ENCODE measurements at places on chromosomes 3 and 15.

DNA sequence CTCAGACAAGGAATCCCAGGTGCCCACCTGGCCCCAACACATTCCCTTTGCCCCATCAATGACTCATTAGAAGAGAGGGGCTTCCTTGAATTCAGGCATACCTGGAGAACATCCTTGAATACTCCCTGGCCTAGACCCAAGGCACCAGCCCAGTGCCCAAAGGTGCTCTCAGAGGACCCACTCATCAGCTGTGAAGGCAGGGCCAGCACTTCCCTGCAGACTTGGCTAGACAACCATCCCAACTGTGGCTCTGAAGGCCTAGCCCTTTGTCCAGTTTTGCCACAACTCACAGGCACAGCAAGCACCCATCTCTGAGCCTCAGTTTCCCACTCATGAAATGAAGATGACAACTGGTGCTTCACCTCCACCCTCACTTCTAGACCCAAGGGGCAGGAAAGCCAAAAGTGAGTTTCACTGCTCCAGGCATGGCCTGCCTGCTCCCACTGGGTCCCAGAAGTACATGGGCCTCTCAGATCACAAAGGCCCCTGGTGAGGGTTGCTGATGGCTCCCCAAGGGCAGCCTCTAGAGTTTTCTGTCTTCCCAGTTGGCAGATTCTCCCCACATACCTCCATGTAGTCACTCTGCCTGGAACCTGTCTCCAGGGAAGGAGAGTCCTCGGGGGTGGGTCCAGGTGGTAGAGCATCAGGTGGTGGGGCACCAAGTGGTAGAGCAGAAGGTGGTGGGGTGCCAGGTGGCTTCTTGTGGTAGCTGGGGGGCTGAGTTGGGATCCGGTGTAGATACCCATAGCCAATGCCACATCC, 7.5 kb downstream of the GORASP1 start:
- no peak for DNase-seq

DNA sequence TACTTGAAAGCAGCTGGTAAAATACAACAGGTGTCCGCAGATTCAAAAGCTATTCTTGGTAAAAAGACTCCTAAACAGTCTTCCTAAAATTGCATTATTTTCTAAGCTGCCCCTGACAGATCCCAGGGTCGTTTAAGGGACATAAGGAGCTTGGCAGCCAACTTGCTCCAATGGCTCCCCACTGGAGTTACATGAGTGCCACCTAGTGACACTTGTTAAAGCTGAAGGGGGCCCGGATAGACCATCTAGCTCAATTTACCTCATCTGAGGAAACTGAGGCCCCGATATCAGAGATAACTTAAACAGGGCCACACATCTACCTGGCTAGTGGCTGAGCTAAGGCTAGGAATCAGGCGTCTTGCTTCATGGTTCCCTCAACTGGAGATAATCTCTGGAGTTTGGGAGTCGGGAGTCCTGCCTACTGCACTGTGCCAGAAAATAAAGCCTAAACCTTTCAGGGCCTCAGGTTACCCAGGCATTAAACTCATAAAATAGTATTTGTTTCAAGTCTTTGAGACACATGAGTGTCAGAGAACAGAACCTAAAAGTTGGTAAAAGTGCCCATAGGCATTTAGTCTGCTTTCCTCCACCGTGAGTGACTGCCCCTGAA, 6.5 kb upstream of the TBC1D23 start:
- DNase-seq: peak; percentile 47

DNA sequence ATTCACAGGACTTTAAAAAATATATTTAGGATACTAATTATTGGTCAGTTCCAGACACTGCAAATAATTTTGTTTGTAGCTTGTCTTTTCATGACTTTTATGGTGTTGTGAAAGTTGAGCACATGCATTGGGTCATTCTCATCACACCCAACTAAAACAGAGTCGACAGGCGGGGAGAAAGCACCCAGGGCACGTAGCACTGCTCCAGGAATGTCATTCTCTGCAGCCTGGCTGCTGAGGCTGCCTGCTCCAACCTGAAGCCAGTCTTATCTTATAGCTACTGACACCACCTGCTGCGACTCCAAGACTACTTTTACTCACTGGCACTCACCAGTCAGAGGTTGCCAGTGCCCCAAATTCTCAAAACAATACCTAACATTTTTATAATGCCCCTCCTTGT, 56.9 kb downstream of the ACAD9 start:
- DNase-seq: no peak

GRCh38 chr3:137008976-137009375, 51.2 kb downstream of the IL20RB start:
- DNase-seq: no peak

GRCh38 chr3:31077021-31077601, 182.7 kb upstream of the GADL1 start:
- DNase-seq: no peak

- DNase-seq: no peak
These were observed 212.0 kb downstream of the FEZF2 start for GRCh38 chr3:62161371-62161770.

GRCh38 chr3:136819392-136819730, 435 bp downstream of the SLC35G2 start:
- no peak for DNase-seq

DNA sequence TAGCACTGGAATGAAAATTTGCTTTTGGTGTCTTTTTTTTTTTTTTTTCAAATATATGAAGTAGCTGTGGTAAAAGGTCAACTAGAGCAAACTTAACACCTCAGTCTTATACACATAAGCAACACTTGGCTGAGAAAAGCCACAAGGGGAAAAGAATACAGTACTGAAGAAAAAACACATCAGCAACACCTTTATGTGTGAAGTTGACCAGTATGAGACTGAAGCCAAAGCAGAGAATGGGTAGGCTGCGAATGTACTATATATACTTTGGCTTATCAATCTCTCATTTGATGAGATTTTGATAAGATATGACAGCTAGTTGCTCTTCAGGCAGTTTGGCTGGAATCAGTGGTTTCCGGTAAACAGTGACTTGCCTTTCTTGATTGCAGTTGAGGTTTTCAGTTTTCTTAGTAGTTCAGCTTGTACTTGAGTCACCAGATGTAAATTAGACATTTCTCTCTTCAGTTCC, 22.0 kb upstream of the ZCWPW2 start:
- DNase-seq: no peak

DNA sequence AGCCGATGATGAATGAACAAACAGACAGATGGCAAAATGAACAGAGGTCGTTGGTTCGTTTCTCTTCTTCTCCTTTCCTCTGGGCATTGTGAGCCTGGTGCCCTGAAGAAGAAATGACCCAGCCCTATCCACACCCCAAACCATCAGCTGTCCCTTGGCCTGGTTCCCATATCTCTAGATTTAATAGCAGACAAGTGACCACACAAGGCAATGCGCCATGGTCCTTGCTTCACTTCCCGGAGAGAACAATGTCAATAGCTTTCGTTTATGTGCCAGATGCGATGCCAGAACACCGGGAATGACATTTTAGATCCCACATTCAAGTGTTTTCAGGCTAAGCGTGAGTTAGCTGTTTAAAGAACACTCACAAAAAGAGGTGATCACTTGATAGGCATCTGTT, 17.7 kb downstream of the POC1A start:
- DNase-seq: no peak

DNA sequence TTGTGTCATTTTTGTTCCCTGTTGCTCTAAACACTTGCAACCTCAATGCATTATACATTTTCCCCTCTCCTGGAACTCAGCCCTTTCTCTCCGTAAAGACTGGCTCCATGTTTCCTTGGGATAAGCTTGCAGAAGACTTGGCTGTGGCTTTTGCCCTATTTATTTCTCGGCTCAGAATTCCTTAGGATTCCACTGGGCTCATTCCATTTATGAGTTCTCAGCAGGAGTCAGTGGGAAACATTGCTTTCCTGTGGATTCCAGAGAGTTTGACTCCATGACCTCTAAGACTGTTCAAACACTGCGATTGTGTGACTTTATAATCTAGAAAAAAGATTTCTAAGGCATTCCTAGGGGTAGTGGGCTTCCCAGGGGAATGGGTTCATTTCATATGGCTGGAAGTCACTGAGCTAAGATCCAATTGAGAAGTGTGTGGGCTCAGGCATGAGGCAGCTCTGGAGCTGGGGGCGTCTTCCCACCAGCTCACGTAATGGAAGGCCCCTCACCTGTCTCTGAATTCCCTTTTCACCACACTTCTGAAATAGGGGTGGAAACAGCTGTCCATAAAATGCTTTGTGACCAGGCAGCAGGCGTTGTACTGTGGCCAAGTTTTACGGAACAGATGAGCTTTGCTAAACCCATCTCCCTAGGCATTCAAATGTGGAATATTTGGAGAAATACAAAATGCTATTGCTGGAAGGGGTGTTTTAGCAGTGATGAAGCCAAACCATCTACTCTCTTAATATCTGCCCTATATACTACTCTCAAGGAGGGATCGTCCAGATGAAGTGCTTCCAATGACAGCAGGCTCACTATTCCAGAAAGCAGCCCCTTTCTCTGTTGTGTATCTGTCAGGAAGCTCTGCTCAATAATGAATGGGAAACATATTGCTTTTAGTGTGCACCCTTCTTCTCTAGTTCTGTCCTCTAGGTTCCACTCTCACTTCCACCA, 91.8 kb upstream of the BCL6 start:
- DNase-seq: no peak

DNA sequence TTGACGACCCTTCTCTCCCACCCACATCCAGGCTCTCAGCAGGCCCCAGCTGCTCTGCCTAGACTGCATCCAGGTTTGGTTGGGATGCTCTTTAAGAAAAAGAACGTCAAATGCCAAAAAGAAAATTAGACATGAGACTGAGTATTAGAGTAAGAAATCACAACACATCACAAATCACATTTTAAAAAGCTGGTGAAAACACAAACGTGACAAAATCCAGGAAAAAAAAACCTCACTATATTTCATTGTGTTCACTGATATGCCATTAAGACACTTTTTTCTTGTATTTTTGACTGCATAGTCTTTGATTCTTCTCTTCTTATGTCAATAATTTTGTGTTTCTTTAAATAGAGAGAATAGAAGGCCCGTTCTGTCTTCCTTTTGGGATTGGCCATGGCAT, 243.7 kb downstream of the TLE3 start:
- DNase-seq: no peak

GRCh38 chr3:32399030-32399620, 7.5 kb downstream of the CMTM7 start:
- peak; percentile 25 for DNase-seq

DNA sequence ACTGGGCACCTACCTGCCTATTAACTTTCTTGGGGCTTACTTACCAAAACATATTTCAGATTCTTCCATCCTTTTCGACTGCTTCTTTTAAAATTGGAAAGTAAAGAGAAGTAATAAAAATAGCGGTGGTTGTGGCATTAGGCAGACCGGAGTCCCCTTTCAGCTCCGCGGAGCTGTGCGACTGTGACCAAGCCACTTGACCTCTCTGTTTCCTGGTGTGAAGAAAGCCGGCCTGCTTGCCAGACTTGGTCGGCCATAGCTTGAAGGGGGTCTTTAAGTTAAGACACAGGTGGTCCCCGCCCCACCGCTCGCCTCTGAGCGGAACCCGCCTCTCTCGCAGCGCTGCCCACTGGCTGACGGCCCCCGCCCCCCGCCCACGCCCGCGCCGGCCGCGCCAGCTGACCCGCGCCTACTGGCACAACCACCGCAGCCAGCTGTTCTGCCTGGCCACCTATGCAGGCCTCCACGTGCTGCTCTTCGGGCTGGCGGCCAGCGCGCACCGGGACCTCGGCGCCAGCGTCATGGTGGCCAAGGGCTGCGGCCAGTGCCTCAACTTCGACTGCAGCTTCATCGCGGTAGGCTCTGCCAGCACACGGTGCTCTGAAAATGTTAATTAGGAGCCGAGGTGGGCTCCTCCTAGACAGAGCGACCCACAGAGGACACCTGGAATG, 18.3 kb downstream of the NOX5 start:
- no peak for DNase-seq

DNA sequence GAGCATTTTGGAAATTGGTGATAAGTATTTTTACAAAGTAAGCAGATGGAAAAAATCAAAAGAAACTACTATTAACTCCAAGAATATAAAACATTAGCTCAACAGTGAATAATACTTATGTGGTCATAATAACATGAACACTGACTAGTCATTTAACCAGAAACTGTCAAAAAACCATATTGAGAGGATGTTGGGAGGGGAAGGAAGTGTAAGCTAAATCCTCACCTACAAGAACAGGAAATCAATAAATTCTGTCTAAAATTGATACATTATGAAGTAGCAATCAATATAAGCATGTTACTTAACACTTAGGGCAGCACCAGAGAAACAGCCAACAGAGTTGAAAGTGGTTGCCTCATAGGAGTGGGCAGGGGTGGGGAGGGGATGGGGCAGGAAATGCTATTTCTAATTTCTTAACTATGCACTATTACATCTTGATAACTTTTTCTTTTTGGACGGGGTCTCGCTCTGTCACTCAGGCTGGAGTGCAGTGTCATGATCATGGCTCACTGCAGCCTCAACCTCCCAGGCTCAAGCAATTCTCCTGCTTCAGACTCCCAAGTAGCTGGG, 41.7 kb downstream of the CCR3 start:
- no peak for DNase-seq

DNA sequence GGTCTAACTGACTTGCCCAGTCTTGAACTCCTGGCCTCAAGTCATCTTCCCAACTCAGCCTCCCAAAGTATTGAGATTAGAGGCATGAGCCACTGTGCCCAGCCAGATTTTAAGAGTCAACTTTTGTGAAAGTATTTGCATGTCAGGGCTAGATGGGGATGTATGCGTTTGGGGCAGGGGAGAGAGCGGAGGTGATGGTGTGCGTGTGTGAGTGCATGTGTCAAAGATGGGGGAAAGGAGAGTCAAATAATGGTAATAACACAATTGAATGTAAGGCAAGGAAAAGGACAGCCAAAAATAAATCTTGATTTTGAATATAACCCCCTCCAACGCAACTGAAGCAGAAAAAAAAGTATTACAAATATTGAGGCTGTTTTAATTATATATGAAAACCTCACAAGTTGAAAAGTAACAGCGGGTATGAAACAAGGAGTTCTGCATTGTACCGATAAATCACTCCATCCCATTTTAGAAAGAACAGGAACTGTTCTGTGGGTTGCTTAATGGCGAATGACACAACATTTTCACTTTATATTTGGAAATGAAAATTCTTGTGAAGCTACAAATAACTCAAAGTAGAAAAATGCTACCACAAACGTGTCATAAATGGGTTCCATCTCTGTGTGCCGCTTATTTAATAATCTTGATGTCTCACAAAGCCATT, 29.9 kb upstream of the LDHAL6B start:
- DNase-seq: no peak

GRCh38 chr15:62066663-62067447, at the start of gene C2CD4A:
C2CD4A (plus strand) TSS chr15:62066977; CDS start chr15:62067614, 637 bp downstream.
- peak; percentile 77 for DNase-seq

GRCh38 chr3:138879541-138880380, 45.0 kb upstream of the PIK3CB start:
- no peak for DNase-seq

- DNase-seq: no peak
These were observed 202.8 kb downstream of the TP63 start for GRCh38 chr3:189833996-189834395.
